Osteocyte (in vitro differentiated cells): ENCODE measurements at places on chromosomes 1 and 21. TPM values are rescaled to one million over a fixed set of nuclear protein-coding genes. Genes with fewer than 3 reads are reported as not detected.

The GPR37L1 gene
- not detected in 2 replicates for total RNA-seq

The FCER1A gene
- total RNA-seq: not detected in 2 replicates

The ROR1 gene
- 20.6 and 21.8 TPM in 2 replicates for total RNA-seq

The UMODL1 gene
- 0.68 TPM in 1 of 2 replicates, not detected in the other for total RNA-seq

- no peak for DNase-seq
These were observed 28.3 kb upstream of the ZNF326 start for GRCh38 chr1:89966656-89967055.

GRCh38 chr1:171817511-171818265, 23.6 kb upstream of the DNM3 start:
- no peak for DNase-seq

DNA sequence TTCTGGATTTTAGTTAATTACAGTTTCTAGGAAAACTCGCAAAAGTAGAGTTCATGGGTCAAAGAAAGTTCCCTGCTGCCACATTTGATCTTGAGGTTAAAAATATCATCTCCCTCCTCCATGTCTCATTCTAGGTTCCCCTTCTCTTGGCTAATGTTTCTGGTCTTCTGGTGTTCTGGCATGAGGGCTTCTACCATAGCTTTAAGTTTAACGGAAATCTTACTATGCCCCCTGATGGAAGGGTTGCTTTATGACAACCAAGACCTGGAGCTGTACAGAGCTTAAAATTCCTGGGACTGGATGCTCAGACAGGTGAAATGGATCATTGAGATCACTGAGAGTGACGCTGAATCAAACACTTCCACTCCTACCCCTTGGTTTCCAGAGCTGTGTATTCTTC, 1881.7 kb downstream of the MRPL39 start:
- no peak for DNase-seq

- no peak for DNase-seq
These were observed 87.3 kb downstream of the SIK1 start for GRCh38 chr21:43339668-43340067.

DNA sequence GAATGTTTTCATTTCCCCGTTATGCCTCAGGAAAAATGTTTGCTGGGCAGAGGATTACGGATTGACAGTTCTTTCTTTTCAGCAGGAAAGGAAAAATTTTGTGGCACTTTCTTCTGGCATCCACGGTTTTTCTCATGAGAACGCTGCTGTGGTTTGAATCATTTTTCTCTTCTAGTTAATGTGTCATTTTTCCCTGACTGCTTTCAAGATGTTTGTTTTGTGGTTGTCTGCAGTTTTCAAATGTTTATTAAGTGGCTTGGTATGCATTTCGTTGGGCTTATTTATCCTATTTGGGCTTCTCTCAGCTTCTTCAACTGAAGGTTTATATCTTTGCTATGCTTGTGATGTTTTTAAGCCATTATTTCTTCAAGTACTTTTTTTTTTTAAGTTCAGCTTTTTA, 359.0 kb downstream of the RGS7 start:
- no peak for DNase-seq

DNA sequence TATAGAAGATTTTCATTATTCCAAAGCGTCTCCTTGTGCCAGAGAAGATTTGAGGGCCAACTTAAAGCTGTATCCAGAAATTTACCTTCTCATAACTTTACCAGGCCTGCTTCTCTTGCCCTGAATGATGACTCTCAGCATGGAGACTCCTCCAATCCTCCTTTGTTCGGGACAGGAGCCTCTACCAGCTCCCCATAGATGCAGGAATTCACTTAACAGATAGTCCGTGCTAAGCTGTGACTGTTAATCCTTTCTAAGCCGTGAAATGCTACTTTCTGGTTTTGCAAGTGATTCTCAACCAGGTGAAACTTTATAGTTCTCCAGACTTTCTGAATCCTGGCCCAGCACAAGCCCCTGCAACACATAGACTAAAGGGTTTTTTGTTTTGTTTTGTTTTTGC, 31.8 kb upstream of the KCND3 start:
- no peak for DNase-seq

DNA sequence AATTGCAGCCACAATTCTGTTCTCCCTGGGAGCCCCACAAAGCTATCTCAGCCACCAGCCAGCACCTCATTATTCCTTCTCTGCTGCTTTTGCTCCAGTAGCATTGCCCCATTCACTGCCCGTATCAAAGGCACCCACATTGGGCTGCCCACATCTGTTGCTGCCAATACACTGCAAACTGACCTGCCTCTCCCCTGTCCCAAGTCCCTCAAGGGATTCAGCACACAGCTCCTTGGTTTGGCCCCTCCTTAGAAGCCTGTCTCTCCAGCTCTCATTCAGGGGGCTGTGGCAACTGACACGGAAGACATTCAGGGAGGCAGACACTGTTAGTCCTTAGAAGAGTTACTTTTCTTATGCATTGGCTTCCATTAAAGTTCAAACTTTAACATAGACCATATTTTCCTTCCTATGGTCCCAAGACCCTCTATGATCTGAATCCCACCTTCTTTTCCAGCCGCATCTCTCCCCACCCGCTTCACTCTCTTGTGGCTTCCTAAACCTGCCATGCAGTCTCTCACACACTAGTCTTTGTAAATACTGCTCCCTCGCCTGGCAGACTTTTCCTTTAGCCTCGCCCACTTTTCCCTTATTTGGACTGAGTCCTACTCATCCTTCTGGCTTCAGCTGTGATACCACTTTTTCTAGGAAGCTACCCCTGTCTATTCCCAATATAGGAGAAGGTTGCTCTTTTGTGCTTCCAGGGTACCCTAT, 19.3 kb upstream of the KLHDC8A start:
- no peak for DNase-seq

GRCh38 chr1:162663086-162663485, 30.8 kb downstream of the DDR2 start:
- DNase-seq: no peak

GRCh38 chr1:81408419-81408818, 392.3 kb upstream of the ADGRL2 start:
- DNase-seq: no peak
